ENCODE measurements at places on chromosomes 1 and 21.

DNA sequence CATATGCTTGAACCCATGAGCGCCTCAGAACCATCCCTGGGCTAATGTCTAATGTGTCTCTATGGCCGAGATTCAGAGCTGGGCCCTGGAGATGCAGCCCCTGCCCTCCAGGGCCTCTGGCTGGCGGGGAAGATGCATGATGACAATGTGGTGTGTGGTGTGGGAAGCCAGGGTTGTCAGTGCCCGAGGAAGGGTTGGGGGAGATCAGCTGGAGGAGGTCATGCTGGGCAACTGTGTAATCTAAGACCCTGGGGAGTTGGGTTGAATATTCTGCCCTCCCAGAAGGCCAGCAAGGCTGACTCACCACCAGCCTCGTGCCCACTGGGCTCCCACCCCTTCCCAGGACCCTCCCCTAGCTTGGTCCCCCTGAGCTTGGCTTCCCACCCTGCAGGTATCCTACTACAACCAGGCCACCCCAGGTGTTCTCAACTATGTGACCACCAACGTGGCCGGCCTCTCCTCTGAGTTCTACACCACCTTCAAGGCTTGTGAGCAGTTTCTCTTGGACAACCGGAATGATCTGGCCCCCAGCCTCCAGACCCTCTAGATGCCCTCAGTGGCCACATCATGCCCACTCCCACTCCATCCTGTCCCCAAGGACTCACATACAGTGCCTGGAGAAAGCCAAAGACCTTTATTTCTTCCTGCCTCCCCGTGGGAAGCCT is 14.6 kb downstream of the FAM151A start:
- DNase-seq: no peak

- DNase-seq: no peak
These were observed 18.6 kb downstream of the LURAP1 start for GRCh38 chr1:46221749-46222148.

DNA sequence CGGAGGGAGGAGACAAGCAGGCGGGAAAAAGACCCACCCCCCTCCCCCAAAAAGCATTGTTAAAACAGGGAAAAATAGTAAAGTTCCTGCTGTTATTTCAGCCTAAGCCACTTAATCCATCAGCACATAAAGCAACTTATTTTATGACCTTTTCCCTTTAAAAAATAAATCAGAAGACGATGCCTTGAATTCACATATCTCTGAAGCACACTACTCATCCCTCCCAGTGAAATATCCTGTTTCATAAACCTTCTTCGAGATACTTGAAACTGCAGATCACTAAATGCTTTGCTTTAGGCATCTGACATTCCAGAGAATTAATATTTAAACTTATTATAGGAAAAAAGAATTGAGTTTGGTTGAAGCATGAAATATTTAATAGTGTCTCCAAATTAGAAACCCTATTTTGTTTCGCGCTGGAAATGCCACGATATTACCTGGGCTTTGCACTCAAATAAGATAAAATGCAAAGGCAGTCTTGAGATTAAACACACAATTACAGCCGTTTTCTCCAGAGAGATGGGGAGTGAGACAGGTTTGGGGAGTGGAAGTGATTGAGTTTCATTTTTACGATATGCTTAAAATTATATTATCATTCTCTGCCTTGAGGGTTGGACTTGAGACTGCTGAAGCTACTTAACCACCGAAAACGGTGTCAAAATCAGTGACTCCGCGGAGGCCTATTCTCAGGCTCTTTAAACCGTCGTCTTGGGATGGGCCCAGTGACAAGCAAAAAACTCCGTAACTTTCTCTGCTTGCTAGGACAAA is 9.3 kb downstream of the GLIS1 start:
- DNase-seq: no peak

DNA sequence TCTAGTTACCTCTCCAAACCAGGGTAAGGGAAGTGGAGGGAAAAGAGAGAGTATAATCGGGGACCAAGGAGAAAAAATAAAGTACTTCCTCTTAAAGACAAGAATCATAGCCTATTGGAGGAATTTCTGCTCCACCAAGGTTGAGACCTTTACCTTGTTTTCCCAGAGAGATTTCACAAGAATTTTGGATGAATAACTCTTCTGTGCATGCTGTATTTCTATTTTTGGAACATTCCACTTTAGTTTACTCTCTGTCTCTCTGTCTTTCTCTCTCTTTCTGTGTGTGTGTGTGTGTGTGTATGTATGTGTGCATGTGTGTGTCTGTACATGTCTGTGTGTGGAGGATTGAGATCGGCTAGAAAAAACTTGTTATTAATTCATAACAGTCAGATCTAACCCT is 318.4 kb upstream of the RGS18 start:
- no peak for DNase-seq

Measured in T-helper 9 cell (primary cell).